ENCODE measurements at places on chromosomes 1 and 21. TPM values are rescaled to one million over a fixed set of nuclear protein-coding genes. Genes with fewer than 3 reads are reported as not detected.

Gene TTC24
- not detected for total RNA-seq

Gene DNAI4
- total RNA-seq, result 2.7 TPM

Gene SERINC2
- 131 TPM for total RNA-seq

GRCh38 chr1:56376188-56376984 lies 203.0 kb downstream of the PLPP3 start:
- DNase-seq, result peak; percentile 7

DNA sequence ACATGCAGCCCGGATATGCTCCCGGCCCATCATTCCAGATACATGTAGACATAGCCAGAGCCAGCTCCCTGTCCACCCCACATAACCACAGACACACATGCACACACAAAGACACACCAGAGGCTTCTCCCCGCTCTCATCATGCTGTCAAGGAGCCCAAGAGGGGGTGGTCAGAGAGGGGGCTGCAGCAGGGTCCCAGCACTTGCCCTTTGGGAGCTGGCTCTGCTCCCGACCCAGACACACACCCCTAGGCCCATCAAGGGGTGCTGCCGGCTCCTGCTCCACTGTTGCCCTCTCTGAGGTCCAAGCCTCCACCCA lies 2.6 kb downstream of the PTAFR start:
- no peak for DNase-seq

DNA sequence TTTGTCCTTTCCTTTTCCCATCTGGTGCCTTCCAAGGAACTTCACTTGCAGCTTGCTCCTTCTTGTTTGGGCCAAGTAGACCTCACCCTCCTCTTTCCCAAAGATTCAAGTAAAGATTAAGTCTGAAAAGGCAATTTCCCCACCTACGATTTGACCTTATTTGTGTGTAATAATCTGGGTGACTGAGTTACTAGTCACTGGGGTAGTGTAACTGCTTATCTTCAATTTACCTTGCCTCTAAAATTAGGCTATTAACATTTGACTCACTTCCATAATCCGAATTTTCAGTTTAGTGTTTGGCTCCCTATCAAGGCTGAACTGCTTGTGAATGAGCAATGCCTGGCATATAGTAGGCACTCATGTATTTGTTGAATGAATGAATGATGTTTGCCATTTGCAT lies 59.6 kb downstream of the PLA2G4A start:
- no peak for DNase-seq

GRCh38 chr1:213491468-213491867 lies 440.4 kb downstream of the RPS6KC1 start:
- no peak for DNase-seq

GRCh38 chr1:43366601-43367025 lies 1.2 kb downstream of the ELOVL1 start:
- DNase-seq, result no peak

DNA sequence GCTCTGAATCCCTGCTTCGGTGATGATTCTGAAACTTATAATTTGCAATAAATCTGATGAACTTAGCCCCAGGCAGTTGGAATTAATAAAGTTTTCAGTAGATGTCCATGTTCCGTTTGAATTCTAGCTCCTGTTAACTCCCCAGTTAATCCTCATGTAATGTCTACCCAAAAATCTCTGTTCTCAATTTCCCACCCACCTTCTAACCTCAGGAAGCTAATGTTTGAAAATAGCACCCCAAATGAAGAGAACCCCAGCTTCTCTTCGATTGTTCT lies 3.6 kb downstream of the MYOG start:
- no peak for DNase-seq

GRCh38 chr1:197394831-197395608 lies 127.0 kb downstream of the CRB1 start:
- DNase-seq, result no peak

DNA sequence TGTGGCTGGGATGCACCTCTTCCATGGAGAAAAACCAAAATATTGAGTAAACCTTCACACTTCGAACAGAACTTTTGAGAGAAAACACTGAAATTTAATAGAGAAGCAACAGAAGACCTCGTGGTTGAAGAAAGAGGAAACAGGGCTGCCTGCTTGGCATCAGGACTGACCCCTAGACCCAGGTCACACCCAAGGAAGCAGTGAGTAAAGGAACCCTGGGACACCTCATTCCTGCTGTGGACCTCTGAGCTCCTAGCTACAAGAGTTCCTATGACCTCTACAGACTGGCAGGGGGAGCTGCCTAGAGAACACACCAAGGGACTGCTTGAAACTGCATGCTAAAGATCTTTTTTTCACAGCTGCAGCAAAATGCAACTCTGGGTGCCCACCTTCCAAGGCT lies 67.8 kb downstream of the FASLG start:
- DNase-seq, result no peak
